T-cell (primary cell): ENCODE measurements at places on chromosomes 2 and 18.

DNA sequence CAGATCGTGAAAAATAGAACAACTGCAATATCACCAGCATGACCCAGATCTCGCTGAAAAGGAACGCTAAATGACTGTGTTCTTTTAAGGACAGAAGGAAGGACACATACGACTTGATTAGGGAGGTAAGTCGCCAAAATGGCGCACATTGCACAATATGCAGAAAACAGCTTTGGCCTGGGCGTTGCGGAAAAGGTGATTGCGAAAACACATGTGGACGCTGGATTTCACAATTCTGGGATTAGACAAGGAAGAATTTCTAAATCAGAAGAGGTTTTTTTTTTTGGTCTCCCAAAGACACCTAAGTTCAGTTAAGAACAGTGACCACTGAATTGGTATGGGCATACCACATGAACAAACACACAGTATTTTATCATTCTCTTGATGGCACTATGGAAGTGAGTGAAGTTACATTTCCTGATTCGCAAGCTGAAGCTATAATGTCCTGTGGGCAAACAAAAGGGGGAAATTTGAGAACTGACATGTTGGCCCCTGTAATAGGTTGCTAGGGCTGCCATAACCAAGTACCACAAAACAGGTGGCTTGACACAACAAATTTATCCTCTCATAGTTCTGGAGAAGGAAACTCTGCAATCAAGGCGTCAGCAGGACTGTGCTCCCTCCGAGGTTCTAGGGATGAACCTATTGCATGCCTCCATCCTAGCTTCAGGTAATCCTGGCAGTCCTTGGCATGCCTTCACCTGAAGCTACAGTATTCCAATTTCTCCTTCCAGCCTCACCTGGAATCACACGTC is 25.8 kb upstream of the ERICH2 start:
- H3K36me3 ChIP-seq: no peaks in the 10 kb centered on the region
- DNase-seq: no peak
- H3K27ac ChIP-seq: no peak overlapping the region
- no peak overlapping the region for H3K4me3 ChIP-seq
- no peaks in the 10 kb centered on the region for H3K4me1 ChIP-seq
- H3K27me3 ChIP-seq: no peaks in the 10 kb centered on the region

- H3K27me3 ChIP-seq: no peaks in the 10 kb centered on the region
- H3K4me1 ChIP-seq: no peaks in the 10 kb centered on the region
- no peaks in the 10 kb centered on the region for H3K36me3 ChIP-seq
- DNase-seq: no peak
- no peak overlapping the region for H3K4me3 ChIP-seq
Observed at GRCh38 chr2:18671363-18671762, 82.0 kb upstream of the NT5C1B start.

DNA sequence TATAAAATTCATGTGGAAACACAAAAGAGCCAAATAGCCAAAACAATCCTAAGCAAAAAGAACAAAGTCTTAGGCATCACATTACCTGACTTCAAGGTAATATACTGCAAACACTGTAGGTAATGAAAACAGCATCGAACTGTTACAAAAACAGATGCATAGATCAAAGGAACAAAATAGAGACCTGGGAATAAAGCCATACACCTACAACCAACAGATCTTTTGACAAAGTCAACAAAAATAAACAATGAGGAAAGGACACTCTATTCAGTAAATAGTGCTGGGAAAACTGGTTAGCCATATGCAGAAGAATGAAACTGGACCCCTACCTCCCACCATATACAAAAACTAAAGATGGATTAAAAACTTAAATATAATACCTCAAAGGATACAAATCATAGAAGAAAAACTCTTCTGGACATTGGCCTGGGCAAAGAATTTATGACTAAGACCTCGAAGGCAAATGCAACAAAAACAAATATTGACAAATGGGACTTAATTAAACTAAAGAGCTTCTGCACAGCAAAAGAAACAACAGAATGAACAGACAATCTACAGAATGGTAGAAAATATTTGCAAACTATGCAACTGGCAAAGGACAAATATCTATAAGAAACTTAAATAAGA is 218.0 kb downstream of the PHLPP1 start:
- no peaks in the 10 kb centered on the region for H3K27me3 ChIP-seq
- H3K36me3 ChIP-seq: no peaks in the 10 kb centered on the region
- H3K27ac ChIP-seq: no peak overlapping the region
- no peaks in the 10 kb centered on the region for H3K4me1 ChIP-seq

DNA sequence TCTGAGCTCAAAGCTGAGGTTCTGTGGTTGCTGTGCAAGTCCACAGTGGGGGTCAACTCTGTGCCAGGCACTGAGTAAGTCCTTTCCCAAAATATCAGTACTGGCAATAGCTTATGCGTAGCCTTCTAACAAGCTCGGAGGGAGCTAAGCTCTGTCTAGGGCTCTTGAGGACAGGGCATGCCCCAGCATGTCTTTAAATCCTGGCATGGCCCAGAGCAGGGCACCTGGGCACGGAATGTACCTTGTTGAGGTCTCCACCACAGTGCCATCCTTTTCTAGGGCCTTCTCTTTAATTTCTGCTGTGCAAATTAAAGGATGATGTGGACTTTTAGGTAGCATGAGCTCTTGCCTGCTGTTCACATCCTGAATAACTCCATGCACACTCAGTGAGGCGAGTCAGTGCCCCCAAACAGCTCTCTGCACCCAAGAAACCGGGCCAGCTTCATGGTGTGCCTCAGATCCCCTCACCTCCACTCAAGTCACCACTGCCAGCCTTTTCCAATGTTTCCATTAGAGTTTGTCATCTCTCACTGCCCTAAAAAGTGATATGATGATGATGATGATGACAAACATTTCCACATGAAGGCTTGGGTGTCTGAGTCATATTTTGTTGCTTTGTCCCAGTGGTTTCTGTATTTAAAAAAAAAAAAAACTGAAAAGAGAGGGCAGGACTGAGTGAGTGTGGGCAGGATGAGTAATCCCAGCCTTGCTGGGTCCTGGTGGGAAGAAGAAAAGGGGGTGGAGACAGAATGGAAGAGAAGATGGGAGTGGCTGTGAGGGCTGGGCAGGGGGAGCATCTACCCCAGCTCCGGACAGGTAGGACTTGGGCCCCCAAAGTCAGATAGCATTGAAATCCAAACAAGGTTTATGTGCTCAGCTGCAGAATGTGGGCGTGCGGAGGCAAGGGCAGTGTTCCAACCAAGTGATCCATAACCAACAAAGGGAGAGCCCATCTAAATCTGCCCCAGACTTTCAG is 78.9 kb downstream of the ZBTB7C start:
- no peak for DNase-seq
- H3K4me3 ChIP-seq: no peak overlapping the region
- H3K4me1 ChIP-seq: no peaks in the 10 kb centered on the region
- H3K27me3 ChIP-seq: no peaks in the 10 kb centered on the region

- no peaks in the 10 kb centered on the region for H3K27me3 ChIP-seq
- H3K4me3 ChIP-seq: no peak overlapping the region
- no peak overlapping the region for H3K27ac ChIP-seq
- H3K4me1 ChIP-seq: no peaks in the 10 kb centered on the region
- no peaks in the 10 kb centered on the region for H3K36me3 ChIP-seq
- no peak for DNase-seq
Observed at GRCh38 chr2:191228861-191229260, 16.3 kb upstream of the MYO1B start.

GRCh38 chr2:150528861-150529801 is 41.7 kb upstream of the RND3 start:
- no peaks in the 10 kb centered on the region for H3K36me3 ChIP-seq
- H3K27me3 ChIP-seq: no peaks in the 10 kb centered on the region
- no peaks in the 10 kb centered on the region for H3K4me1 ChIP-seq
- no peak overlapping the region for H3K4me3 ChIP-seq

- peaks cover 51% of the 10 kb centered on the region for H3K4me1 ChIP-seq
- H3K36me3 ChIP-seq: no peaks in the 10 kb centered on the region
- no peak overlapping the region for H3K4me3 ChIP-seq
Observed at GRCh38 chr2:168466834-168467565, 10.9 kb downstream of the CERS6 start.

DNA sequence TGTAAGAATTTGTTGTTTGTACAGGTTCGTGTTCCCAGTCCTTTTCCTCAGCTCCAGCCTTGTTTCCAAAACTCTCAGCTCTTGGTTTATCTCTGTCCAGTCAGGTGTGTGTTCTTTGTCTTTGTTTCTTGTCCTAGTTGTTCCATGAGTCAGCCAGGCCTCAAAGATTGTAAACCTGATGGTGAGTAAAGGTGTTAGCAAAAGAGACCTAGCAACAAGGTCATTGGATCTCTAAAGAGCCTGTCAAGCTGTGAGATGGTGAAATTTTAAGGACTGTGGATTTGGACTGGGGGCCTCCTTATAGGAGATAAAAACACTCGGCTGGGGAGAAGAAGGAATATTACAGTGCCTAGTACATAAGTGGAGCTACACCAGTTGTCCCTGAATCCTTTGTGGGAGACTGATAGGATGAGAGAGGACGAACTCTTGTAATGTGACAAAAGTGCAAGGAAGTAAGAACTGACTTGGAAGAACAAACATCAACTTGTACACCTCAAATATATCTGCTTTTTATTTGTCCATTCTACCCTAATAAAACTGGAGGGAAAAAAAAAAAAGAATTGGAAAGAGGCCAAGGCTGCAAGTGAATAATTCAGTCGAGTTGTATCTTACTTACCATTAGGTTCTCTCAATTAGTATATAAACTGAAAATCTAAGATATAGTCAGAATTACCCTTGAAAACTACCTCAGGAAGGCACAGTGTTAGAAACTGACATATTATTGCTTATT is 37.2 kb downstream of the ITGA6 start:
- H3K27me3 ChIP-seq: no peaks in the 10 kb centered on the region
- peaks cover 55% of the 10 kb centered on the region for H3K4me1 ChIP-seq
- no peak for DNase-seq
- H3K4me3 ChIP-seq: peak overlapping the region; percentile 25
- H3K27ac ChIP-seq: peak overlapping the region; percentile 66

- no peak for DNase-seq
- H3K4me3 ChIP-seq: no peak overlapping the region
- no peak overlapping the region for H3K27ac ChIP-seq
Observed at GRCh38 chr18:37182340-37183135, 353.6 kb downstream of the KIAA1328 start.

- no peak overlapping the region for H3K27ac ChIP-seq
- H3K27me3 ChIP-seq: no peaks in the 10 kb centered on the region
- no peak overlapping the region for H3K4me3 ChIP-seq
Observed at GRCh38 chr2:64338910-64339500, 115.0 kb upstream of the LGALSL start.

- no peaks in the 10 kb centered on the region for H3K36me3 ChIP-seq
- no peaks in the 10 kb centered on the region for H3K4me1 ChIP-seq
- no peaks in the 10 kb centered on the region for H3K27me3 ChIP-seq
- no peak for DNase-seq
- no peak overlapping the region for H3K27ac ChIP-seq
- H3K4me3 ChIP-seq: no peak overlapping the region
Observed at GRCh38 chr2:20976527-20976926, 67.3 kb downstream of the APOB start.
